Kidney epithelial cell (primary cell): ENCODE measurements at places on chromosomes 2 and 18. TPM values are rescaled to one million over a fixed set of nuclear protein-coding genes. Genes with fewer than 3 reads are reported as not detected.
A peak's percentile ranks its signal among the peaks of the same experiment; 100 is the strongest.

SH3BP4 gene
- 115 and 119 TPM in 2 replicates for total RNA-seq

DSC3 gene
- total RNA-seq = 3.3 and 3.4 TPM in 2 replicates

TUBA4B gene
- total RNA-seq = not detected in 2 replicates

UGT1A5 gene
- total RNA-seq = not detected in 2 replicates

EPAS1 gene
- 94.3 and 134 TPM in 2 replicates for total RNA-seq

CDK15 gene
- total RNA-seq = 0.21 TPM in 2 replicates

STPG4 gene
- not detected in 2 replicates for total RNA-seq

SP5 gene
- 0.62 TPM in 1 of 2 replicates, not detected in the other for total RNA-seq

- peak; percentile 67 for DNase-seq
Observed at GRCh38 chr2:172179045-172179701, 76.5 kb upstream of the DLX2 start.

- no peak for DNase-seq
Observed at GRCh38 chr2:135005753-135006152, 41.5 kb downstream of the MAP3K19 start.

GRCh38 chr2:133265432-133265949, 302.8 kb downstream of the NCKAP5 start:
- no peak for DNase-seq

DNA sequence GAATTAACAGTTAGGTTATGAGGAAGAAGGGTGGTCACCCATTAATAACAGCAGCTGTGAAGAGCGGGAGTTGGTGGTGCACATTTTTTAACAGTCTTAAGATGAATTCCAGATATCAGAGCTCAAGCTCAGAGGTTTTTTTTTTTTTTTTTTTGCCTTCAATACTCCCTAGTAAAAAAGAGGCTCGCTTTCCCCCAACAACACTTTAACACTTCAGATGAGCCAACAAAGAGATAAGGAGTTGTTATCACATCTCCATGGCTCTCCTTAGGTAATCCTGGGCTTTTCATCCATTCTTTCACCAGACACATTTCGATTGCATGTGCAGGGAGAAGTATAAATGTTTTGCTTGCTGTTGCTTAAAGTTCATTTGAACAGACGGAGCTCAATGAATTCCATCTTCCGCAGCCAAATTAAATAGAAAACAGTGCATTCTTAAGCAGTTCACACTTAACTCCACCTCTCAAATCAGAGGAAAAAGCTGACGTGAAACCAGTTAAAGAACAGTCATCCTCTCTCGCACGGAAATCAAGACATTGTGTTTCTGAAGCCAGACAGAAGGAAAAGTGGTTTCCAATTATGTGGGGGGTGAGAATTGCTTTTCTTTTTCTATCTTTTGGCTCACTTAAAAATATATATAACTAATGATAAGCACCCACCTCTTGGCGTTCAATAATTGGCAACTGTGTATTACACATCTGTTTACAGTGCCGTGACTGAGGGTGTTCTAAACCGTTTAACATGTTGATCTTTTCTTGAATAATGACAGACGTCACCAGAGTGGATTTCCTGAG, 118.2 kb downstream of the ZNF521 start:
- no peak for DNase-seq

GRCh38 chr2:158255257-158255656, 153.6 kb downstream of the UPP2 start:
- DNase-seq = no peak

DNA sequence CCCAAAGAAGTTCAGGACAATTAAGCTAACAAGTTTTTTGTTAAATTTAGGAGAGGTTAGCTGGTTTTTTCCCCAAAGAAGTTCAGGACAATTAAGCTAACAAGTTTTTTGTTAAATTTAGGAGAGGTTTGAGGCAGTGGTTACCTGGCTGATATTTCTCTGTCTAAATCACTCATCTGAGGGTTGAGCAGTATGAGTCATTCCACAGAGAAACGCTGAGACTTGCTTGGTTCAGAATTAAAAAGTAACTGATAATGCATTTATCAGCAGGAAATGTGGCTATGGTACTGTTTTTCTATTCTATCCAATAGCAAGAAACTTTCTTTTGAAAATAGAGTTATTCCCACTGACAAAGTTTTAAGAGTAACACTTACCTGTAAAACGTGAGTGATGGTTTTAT, 22.8 kb upstream of the KIDINS220 start:
- no peak for DNase-seq

GRCh38 chr2:122515731-122516290, 760.4 kb downstream of the TSN start:
- no peak for DNase-seq

DNA sequence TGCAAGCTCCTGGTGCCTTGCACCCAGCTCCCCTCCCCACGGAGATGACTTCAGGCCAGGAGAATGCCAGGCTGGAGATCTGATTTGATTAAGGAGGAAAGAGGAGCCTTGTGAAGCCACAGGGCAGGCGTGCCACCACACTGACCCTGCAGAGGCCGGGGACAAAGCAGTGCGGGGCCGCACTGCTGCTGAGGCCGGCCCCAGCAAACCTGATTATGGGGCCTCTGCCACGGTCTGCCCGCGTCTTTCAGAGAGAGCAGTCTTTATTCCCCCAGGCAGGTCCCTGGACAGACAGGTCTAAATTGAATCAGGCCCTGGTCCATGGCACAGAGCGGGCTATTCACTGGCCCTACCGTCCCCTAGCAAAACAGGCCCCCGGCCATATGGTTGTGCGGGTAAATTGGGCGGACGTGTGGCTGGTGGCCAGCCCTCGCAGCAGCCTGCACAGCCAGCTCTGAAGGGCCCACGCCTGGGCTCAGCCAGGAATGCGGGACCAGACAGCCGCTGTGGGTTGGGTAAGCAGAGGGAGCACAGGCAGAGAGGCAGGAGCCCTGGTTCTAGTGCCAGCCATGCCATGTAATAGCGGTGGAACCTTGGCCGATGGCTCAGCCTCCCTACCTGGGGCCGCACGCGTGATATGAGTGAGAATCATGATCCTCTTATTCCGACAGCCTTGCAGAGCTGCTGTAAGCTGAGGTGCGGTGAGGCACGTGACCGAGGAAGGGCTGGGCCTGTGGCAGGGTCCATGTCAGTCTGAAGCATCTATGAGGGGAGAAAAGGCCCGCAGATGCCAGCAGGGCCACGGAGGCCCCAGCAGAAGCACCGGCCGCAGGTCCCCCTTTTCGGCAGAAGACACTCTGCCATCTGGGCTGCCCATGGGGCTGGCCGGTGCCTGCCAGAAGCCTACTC, 97.3 kb upstream of the MYCN start:
- DNase-seq = no peak

DNA sequence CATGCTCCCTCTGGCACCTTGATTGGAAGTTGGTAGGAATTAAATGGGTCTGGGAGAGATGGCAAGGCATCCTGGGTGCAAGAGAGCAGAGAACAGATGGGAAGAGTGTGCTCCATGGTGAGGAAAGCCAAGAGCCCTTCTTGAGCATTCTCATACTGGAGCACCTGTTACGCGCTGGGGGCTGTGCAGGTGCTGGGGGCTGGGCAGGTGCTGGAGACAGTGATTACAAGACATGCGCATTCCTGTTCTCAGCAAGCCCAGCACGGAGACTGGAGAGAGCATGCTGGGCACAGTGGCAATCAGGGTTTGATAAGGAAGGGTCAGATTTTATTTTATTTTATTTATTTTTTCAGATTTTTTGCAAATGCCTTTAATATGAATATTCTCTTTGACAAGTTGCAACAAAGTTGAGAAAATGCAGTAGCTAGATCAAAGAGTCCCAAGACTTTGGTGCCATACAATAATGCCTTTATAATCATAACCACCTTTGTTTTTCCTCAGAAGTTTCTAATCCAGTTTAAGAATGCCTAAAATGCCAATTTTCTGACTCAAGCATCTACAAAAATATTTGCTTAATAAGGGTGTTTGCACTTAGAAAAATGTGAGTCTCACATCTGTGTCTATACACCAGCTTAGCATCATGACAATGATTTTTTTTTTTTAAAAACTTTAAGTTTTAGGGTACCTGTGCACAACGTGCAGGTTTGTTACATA, 193.3 kb downstream of the RNF152 start:
- DNase-seq = no peak

GRCh38 chr2:176093145-176093897, 800 bp downstream of the HOXD13 start:
- DNase-seq = no peak

DNA sequence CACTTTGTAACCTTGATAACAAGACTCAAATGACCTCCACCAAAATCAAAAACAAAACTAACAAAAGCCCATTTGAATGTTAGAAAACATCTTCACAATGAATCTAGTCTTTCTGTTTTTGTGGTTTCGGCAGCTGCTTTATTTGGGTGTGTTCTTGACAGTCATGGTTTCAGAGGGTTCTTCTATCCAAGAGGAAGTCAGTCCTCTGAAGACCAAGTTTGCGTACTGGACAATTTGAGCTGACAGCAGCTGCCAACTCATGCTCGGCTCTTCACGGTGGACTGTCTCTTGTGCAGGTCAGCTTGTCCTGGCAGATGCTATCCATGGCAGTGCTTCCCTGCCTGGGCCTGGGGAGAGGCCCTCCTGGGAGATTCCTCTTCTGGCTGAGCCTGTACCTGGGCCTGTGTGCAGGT, 91.0 kb downstream of the TMEM17 start:
- no peak for DNase-seq

DNA sequence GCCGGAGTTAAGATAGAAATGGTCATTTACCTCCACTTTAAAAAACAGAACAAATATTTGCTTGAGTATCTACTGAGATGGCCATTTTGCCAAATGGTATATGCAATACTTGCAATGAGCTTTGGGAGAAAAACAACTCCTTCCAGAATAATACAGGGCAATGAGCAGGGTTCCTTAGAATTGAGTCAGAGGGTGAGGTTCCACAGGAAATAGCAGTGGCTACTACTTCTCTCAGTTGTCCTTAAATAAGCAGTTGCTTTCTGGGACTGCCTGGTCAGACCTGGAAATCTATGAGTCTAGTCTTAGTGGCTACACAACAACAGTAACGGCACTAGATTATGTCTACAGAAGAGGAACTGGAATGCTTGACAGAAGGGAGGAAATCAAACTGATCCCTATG, 80.9 kb upstream of the CCDC85A start:
- DNase-seq = no peak

DNA sequence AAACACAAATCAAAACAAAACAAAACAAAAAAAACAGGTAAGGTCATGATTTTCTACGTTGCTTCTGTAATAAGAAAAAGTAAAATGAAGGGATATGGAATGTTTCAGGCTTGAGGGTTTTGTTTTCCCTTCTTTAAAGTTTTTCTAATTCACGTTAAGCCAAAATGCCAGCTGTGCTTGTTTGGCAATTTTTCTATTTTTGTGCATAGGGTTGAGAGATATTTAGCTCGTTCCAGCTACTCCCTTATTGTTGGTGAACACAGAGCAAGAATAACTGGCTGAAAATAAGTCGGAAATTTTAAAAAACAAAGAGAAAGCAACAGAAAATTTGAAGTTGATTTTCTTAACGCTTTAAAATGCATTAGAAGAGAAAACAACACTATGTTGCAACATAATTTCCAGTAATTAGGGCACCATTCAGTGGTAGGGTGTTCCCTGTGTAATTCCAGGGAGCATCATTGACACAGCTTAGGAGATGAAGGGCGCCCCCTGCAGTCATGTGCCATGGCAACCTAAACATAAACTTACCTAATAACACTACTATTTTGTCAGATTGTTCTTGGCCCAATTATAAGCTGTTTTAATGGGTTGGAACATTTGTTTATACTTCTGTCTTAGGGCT, 99.5 kb downstream of the DTNA start:
- DNase-seq = no peak

- DNase-seq = peak; percentile 23
Observed at GRCh38 chr2:23497063-23497462, 112.1 kb downstream of the KLHL29 start.

- DNase-seq = no peak
Observed at GRCh38 chr2:71897137-71897480, 250.6 kb downstream of the CYP26B1 start.

GRCh38 chr2:61841286-61841685, 12.6 kb downstream of the FAM161A start:
- DNase-seq = no peak
